ENCODE measurements at places on chromosomes 1 and 21.

GRCh38 chr1:47894410-47895278 is 102.5 kb downstream of the TRABD2B start:
- no peak for DNase-seq

DNA sequence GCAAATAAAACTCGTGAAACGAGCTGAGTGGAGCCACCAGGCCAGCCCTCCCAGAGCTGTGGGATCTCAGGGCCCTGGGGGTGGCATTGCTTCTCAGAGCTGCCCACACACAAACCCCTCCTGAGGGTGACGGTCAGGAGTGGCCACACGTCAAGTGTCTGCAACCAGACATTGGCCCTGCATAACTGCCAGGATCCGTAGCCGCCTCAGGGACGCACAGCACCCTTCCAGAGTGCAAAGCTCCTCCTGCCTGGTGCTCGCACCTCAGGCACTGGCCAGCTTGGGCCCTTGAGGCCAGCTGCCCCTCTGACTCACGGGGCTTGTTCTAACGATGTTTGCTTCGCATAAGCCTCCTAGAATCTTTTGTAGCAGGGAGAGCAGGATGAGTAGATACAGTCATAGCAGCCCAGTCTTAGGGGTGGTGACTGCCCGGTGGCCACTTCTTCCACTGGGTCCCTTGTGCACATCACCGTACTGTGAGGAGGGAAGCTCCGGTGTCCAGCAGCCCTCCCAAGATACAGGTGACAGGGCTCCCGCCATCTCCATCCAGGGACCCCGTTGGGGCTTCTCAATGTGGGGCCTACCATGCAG is 5.0 kb downstream of the WNT3A start:
- DNase-seq: no peak

DNA sequence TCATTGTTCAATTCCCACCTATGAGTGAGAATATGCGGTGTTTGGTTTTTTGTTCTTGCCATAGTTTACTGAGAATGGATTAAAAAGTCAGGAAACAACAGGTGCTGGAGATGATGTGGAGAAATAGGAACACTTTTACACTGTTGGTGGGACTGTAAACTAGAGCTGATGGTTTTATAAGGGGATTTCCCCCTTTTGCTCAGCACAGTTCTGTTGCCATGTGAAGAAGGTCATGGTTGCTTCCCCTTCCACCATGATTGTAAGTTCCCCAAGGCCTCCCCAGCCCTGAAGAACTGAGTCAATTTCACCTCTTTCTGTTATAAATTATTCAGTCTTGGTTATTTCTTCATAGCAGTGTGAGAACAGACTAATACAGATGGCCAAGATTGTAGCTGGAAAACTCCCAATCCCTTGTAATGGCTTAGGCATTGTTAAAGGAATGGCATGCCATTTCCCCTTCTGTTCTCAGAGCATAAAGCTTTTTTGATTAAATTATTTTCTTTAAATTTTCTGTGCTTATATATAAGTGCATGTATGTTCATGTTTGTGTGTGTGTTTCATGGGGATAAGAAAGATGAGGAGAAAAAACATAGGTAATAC is 144.8 kb downstream of the BACH1 start:
- DNase-seq: no peak

GRCh38 chr1:183842795-183843144 is 37.9 kb downstream of the RGL1 start:
- no peak for DNase-seq

DNA sequence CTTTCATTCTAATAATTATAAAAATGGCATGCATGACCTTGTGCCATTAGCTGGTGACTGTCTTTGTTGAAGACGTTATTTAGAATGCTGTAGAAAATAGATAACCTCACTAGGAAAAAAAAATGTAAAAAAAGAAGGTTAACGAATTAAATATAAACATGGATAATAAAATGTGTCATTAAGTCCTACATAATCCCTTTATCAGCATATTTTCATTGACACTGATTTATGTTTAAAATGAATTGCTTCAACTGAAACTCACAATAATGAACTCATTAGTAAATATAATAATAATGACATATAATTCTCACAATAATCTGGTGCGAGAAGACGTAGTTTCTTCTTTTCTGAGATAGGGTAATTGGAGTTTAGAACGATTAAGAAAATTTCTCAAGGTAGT is 4.7 kb downstream of the TMPRSS15 start:
- DNase-seq: no peak

- no peak for DNase-seq
These were observed 365.0 kb upstream of the RUNX1 start for GRCh38 chr21:35414056-35414455.

GRCh38 chr1:109923131-109923945 is 12.7 kb downstream of the CSF1 start:
- no peak for DNase-seq

DNA sequence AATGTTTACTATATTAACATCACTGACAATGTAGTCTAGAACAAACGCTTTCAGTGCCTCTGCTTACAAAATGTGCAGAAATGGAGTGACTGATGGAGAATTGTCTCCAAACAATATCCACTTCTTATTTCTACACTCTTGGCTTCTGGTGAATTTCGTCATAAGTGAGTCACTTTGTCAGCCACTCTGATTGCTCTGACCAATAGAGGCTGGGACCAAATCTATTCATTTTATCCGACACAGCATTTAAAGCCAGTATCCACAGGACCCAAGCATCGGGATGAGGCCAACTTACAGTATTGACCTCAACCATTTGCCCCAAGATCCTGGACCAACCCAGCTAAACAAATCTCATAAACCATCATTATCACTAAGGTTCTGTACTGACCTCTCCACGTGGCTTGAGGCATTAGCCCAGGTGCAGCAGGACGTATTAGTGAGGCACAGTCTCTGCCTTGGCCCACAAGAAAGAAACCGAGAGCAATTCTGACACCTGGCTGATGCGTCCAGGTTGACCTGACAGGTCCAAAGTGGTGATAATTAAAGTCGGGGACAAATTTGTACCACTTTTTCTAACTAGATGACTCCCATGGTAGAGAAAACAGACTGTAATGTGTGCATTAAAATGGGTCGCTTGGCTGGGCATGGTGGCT is 53.3 kb upstream of the ERO1B start:
- DNase-seq: no peak

GRCh38 chr1:190373705-190374336 is 103.8 kb downstream of the BRINP3 start:
- DNase-seq: no peak

- DNase-seq: no peak
These were observed 3.2 kb downstream of the DISP3 start for GRCh38 chr1:11482198-11482597.

DNA sequence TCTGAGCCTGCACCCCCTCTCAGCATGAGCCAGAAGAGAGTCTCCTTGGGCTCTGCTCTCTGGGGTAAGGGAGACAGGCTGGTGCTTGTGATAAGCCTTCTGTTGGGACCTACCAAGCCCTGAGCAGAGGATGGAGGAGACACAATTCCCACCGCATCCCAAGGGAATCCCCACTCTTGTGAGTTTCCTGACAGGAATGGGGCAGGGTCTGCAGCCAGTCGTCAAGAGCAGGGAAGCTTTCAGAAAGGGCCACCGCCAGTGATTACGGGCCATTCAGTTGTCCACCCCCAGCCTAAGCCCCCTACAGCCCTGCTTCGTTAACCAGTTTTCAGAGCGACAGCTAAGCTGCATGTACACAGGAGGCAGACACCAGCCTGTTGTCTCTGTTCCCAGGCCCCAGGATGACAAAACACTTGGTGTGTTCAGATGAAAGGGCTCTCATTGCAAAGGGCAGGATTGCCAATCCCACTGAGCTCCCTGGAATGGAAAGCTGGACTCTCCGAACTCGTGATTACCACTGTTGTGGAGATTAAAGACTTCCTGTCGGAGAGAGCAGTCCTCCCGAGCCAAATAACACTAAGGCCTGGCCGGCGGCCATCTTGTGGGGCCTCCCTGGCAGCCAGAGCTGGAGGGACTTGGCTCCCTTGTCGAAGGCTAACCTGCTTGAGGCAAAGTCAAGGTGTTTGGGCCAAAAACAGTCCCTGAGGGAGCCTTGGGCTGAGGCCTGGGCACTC is 37.4 kb upstream of the SLC30A1 start:
- DNase-seq: no peak

GRCh38 chr1:243452092-243452491 is 196.3 kb downstream of the SDCCAG8 start:
- DNase-seq: no peak

- DNase-seq: no peak
These were observed 161.8 kb downstream of the DYRK1A start for GRCh38 chr21:37528150-37528937.

- DNase-seq: no peak
These were observed 132.2 kb downstream of the ADSS2 start for GRCh38 chr1:244319283-244320132.

GRCh38 chr1:24003331-24003972 is 23.3 kb upstream of the SRSF10 start:
- DNase-seq: no peak

GRCh38 chr1:206097381-206097780 is 19.8 kb downstream of the AVPR1B start:
- no peak for DNase-seq

DNA sequence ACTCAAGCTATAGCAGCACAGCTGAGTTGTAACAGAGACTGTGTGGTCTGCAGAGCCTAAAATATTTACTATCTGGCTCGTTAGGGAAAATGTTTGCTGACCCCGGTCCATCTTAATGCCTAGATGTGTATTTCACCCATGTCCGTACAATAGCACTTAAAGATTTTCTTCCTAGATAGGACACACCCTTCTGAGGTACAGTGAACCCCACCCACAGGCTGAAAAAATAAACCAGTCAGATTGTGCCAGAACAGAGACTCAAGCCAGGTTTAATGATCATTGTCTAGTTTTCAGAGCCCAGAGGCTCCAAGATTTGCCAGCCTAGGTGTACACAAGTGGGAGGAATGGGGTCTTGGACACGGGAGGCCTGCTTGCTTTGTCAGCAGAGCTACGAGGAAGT is 5.6 kb downstream of the AMIGO1 start:
- DNase-seq: no peak

- DNase-seq: no peak
These were observed 97.4 kb downstream of the CENPF start for GRCh38 chr1:214700437-214700836.

DNA sequence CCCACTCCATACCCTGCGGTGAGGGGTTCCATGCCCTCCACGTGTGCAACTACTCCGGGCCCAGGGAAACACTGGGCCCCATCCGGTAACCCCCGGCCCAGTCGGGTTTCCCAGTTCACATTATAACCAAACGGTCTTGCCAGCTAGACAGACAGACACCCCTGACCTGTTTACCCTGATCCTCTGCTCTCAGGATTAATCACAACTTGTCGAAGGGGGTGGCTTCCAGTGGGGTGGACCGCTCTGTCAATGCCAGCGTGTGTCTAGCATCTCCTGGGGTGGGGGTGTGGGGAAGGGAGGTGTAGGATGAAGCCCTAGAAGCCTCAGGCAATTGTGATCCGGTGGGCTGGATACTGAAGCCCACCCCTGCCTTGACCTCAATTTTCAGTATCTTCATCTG is 4.6 kb upstream of the OLIG2 start:
- no peak for DNase-seq

DNA sequence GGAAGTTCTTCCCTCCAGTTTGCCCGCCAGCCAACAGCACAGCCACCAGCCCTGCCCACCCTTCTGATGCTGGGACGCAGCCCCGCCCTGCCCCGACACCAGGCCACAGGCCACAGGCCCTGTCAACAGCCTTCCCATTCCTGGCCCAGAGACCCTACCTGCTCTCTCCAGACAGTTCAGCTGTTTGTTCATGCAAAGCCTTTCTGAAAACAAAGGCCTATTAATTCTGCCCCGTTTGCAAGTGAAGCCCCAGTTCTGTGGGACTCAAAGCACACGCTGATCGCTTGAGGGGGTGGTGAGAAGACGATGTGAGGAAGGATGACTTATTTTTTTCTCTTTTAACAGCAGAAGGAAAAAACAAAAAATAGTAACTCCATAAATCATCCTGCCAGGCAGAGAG is 55.4 kb upstream of the KIF26B start:
- no peak for DNase-seq

DNA sequence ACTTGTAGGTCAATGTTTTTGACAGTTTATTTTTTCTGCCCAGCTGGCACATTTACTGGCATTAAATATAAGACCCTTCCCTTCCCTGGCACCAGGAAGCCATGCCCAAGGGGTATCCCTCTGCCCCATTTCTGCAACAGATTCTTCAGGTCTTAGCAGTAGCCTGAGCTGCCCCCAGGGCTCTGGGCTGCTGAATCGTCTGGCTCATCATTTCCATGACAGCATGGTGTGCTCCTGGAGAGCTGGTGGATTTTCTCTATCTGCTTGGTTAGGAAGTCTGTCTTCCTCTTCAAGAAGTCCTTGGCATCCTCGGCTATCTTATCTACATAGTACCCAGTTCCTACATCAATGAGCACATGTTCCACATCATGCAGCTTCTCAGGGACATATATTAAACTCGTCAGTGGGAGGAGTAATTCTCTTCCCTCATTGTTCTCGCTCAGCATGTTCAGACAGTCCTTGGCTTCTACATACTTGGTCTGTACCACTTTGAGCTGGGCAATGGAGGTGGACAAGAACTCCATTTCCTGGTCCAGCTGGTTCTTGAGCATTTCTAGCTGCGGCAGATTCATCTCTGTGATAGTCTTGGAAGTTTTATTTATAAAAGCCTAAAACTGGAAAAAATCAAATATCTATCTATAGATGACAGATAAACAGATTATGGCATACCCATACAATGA is 23.5 kb downstream of the MIA3 start:
- no peak for DNase-seq

- no peak for DNase-seq
These were observed 111.0 kb downstream of the DAB1 start for GRCh38 chr1:57312869-57313268.

- no peak for DNase-seq
These were observed 4.8 kb downstream of the GBP7 start for GRCh38 chr1:89171067-89171438.

DNA sequence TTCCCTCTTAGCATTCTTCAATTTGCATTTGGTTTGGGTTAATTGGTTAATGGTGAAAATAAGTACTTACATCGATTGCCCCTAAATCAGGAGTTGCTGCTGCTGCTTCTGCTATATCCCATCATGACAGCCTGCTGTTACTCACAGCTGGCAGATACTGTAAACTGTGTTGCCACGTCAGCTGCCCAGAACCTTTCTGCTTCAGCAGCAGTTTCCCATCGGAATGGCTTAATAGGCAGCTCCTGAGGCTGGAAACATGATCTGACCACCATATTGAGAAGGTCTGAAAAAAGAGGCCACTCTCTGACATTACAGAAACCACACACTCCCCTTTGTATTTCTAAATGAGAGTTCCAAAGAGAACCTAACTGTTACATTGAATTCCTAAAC is 14.3 kb upstream of the SEC16B start:
- DNase-seq: peak; percentile 5

DNA sequence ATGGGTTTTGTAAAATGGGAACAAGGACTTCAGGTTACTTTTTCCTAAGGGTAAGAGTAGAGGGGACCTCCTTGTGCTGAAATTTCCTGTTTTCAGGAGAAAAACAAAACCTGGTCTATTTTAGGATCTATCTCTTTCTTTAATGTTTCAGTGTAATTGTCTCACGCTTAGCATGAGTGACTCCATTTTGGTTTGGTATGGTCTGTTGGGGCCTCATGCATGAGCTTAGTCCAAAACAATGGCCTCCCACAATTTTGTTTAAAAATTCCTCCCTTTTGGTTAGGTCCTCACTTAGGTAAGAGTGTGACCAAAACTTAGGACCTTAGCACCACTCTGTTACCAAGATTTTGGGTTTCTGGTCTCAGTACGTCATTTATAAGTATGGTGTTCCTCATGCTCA is 67.2 kb upstream of the TEKT2 start:
- DNase-seq: no peak

GRCh38 chr1:151158326-151158725 is 1.9 kb downstream of the TNFAIP8L2 start:
- no peak for DNase-seq

GRCh38 chr1:77271852-77272580 is 9.8 kb upstream of the AK5 start:
- no peak for DNase-seq
